ENCODE measurements at places on chromosomes 5 and 9.

DNA sequence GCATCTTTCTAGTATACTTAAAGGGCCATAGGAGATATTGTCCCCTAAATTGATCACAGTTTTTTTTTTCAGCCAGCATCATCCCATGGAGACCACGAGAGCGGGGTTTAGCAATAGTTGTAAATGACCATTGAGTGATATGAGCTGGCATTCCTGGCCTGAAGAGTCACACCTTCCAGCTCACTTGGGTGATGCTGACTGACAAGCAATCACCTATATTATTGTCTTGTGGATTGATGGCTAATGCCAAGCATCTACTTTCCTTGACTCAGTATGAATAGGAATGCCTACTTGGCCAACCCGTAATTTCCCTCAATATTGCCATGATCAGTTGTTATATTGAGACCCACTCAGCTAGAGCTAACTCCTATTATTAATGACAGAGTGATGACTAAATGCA lies 70.5 kb downstream of the ADAMTSL1 start:
- no peak for DNase-seq

DNA sequence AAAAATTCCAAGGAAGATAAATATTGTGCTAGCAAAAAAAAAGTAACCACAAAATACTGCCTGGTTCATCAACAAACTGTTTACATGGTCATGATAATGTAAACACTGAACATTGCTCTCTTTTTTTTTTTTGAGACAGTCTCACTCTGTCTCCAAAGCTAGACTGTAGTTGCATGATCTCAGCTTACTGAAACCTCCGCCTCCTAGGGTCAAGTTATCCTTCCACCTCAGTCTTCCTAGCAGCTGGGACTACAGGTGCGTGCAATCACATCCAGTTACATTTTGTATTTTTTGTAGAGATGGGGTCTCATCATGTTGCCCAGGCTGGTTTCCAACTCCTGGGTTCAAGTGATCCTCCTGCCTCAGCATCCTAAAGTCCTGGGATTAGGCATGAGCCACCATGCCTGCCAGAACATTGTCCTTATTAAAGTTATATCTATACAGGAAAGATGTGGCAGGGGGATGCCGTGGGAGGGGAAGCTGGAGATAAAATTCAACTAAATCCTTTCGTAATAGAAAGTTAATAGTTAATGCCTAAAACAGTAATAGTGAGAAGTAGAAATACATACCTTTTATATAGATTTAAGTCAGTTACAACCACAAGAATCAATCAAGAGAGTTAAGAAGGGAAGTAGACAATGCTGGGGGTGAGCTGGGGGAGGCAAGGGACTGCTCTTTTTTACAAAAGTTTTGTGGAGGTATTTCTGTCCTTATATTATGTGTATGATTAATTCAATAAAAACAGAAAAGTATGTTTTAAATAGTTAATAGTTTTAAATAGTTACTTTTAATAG lies 52.3 kb downstream of the RGMB start:
- no peak for DNase-seq

DNA sequence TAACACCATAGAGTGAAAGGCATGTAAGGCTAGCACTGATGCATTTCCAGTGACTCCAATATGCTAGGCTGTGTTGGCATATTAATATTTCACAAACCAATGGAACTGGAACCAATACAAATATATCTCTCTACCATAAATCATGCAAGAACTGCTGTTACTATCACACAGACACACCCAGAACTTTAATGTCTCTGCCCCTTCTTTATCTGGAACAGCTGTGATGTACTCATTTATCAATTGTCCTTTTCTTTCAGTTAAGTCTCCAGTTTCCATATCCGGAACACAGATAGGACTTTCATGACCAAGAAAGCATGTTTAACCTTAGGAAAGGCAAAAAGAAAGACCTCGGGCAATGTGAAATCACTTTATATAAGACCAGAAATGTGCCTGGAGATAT lies 70.3 kb downstream of the SPTLC1 start:
- no peak for DNase-seq

DNA sequence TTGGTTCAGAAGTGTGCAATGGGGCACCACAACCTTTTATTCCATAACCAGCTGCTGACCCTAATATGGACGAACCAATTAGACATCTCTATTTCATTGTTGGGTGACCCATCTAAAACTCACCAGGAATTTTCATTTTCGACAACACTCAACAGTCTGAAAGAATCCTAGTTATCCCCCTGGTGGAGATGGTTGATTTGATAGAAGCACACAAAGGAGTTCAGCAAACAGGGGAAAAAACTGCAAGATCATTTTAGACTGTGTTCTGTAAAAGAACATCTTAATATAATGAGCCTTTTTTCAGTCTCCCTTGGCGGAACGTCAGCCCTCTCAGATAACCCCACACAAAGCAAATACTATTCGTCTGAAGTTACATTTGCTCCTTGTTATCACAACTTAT lies 367.4 kb downstream of the KIAA0825 start:
- no peak for DNase-seq

DNA sequence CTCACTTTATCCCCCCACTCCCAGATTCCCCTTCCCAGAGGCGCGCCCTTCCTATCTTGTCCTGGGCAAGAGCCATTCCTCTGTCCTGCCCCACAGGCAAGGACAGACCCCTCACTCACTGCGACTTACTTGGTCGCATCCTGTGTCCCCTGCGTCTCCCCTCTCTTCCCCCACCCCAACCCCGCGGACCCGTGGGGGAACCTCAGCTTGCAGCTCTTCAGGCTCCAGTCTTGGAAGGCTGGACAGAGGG lies 542 bp downstream of the GGTA1 start:
- DNase-seq = no peak

- no peak for DNase-seq
These were observed 16.6 kb upstream of the PSMD5 start for GRCh38 chr9:120859361-120859760.

- no peak for DNase-seq
These were observed 63.6 kb downstream of the SNX18 start for GRCh38 chr5:54580997-54581811.

- no peak for DNase-seq
These were observed 11.2 kb downstream of the ANKS6 start for GRCh38 chr9:98784831-98785806.

Data from CD4-positive, alpha-beta memory T cell (primary cell).